Spinal cord (tissue), 10 donors: ENCODE measurements at places on chromosomes 2 and 18.
A peak's percentile ranks its signal among the peaks of the same experiment; 100 is the strongest.

DNA sequence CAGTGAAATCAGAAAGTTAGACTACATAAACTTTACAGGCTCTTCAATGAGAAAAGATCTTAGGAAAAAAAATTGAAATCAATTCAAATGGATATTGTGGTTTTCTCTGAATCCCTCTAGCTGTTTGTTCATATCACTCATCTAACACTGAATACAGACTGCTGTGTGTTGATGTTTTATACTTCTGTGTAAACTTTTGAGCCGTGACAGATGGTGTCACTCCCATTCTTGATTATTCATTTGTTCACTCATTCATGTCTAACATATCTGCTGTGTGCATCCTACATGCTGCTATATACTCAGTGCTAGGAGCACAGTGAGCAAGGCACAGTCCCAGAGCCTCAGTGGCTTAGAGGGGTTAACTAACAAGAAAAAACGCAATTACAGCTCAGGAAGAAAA is 12.6 kb downstream of the KLHL23 start:
- DNase-seq = no peak

- DNase-seq = no peak
Observed at GRCh38 chr2:205197468-205198139, 484.7 kb upstream of the NRP2 start.

- DNase-seq = no peak
Observed at GRCh38 chr2:101149241-101150192, 1.7 kb downstream of the TBC1D8 start.

DNA sequence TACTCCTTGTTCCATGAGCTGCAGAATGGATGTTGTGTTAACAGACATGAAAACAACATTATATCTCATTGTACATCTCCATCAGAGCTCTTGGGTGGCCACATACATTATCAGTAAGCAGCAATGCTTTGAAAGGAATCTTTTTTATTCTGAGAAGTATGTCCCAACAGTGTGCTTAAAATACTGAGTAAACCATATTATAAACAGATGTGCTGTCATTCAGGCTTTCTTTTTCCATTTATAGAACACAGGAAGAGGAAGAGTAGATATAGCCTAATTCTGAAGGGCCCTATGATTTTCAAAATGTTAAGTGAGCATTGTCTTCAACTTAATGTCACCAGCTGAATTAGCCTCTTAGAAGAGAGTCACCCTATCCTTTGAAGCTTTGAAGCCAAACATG is 44.3 kb upstream of the CABYR start:
- no peak for DNase-seq

GRCh38 chr2:3634596-3635121 is 23.3 kb upstream of the ALLC start:
- DNase-seq = no peak

DNA sequence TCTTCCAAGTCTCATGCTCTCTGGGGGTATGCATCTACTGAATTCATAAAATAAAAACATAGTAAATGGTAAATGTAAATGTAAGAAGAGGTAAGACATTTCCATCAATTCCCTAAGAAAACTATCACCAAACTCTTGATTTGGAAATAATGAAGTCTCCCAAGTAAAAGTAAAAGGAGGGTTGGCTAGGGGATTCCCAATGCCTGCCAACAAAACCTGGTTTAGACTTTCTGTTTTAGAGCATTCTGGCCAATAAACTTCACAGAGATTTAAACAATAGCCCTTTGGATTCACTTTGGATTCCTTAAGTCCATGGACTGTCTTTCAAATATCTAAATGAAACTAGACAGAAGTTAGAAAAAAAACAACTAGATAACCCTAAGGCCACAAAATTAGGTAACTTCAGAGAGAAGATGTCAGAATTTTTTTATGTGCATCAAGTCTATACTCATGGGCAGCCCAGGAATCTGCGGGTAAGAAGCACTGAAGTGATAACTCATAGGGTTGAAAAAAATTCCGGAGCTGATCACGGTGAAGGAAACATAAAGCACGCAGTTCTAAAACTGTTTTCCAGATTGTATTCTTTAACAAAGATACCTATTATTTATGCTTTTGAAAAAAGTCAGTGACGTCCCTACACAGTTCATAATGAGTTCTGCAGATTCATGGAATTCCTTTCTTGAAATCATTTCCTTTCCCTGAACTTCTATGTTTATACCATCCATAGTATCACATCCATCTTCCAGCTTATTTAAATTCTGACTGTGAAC is 263.6 kb downstream of the AFF3 start:
- DNase-seq = no peak

- DNase-seq = no peak
Observed at GRCh38 chr2:201260302-201260800, at the start of gene CASP8. Gene CASP8 (plus strand): TSS chr2:201260536. CDS start chr2:201266487, 5,951 bp downstream.

- DNase-seq = no peak
Observed at GRCh38 chr2:95377216-95378123, 25.0 kb upstream of the FAHD2A start.

GRCh38 chr2:220101980-220102379 is 474.6 kb downstream of the SLC4A3 start:
- DNase-seq = no peak

- no peak for DNase-seq
Observed at GRCh38 chr2:134899204-134899603, 19.4 kb upstream of the CCNT2 start.

GRCh38 chr2:231592636-231593145 is at the start of gene TEX44:
Gene TEX44 (plus strand): TSS chr2:231592864. CDS start chr2:231592952, 88 bp downstream.
- DNase-seq = no peak

DNA sequence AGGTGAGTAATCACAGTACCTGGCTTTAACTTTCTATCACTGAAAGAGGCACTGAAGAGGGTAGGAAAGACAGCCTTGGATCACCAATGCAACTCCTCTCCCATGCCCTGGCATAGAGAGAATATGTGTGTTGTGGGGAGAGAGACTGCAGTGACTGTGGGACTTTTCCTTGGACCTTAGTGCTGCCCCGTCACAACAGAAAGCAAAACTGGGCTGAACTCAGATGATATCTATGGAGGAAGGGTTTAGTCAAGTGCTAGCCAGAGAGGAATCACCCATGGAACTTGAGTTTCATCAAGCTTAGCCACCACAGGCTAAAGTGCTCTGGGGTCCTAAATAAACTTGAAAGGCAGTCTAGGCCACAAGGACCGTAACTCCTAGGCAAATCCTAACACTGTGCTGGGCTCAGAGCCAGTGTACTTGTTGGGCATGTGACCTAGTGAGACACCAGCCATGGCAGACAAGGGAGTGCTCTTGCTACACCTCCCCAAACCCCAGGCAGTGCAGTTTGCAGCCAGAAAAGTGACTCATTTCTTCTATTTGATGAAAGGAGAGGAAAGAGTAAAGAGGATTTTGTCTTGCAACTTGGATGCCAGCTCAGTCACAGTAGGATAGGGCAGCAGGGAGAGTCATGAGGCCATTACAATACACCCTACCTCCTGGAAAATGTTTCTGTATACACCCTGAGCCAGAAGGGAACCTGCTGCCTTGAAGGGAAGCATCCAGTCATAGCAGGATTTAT is 105.8 kb upstream of the SPOPL start:
- no peak for DNase-seq

- DNase-seq = no peak
Observed at GRCh38 chr2:187939180-187939579, 352.5 kb upstream of the GULP1 start.

- DNase-seq = no peak
Observed at GRCh38 chr2:17232776-17233556, 285.3 kb downstream of the RAD51AP2 start.

- DNase-seq = no peak
Observed at GRCh38 chr2:10342245-10342951, 39.7 kb downstream of the HPCAL1 start.

- no peak for DNase-seq
Observed at GRCh38 chr2:235658351-235659174, 164.7 kb downstream of the AGAP1 start.

DNA sequence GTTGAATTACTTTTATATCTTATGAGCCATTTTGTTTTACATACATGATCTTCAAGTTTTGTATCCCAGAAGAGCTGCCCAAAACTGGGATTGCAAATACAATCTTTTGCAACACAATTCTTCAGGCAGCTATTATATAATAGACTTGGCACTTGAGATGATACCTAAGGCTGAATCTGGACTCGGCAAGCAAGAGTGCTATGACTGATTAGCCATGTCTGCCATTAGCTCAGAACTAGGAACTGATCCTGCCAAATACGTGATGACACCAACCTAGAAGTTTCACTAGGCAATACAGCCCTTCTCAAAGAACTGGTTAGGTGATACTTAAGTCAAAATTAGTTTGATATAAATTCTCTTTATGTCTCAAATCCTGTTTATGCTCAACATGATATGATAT is 619.6 kb downstream of the CPS1 start:
- no peak for DNase-seq

DNA sequence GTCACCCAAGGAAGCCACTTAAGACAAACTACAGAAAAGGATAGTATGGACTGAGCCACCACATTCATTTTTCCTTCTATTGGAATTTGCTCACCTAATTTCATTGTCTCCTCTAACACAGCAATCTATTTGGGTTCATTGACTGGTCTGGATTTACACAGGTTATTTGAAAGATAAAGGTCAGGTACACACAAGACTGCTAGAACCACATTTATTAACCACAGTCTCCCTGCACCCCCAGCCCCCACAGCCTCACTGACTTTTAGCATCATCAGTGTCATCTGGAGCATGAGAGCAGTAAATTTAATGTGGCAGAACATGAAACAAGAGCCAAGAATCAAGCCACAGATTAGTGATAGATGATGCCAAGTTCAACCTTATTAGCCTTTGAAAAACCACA is 226.9 kb upstream of the GYPC start:
- peak; percentile 58 for DNase-seq

GRCh38 chr2:211401328-211401727 is 844.9 kb downstream of the CPS1 start:
- no peak for DNase-seq

DNA sequence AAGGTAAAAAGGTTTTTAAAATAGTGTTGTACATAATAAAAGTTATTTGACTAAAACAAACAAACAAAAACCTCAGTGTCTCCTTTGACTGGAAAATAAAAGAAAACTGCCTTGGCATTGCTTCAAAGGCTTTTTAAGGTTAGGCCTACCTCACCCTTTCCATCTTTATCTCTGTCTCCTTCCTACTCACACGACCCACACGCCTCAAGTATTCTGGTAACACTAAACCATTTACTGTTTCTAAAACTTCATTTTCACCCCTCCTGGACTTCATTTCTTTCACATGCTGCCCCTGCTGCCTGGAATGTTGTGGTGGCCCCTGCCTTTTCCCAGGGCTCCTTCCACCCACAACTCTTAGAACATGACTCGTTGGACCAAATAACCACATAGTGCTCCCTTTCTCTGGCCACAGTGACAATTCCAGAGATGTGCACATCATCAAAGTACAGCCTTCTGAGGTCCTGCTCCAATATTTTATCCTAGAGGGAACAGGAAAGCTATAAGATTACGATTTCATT is 54.0 kb downstream of the ERBB4 start:
- DNase-seq = no peak

DNA sequence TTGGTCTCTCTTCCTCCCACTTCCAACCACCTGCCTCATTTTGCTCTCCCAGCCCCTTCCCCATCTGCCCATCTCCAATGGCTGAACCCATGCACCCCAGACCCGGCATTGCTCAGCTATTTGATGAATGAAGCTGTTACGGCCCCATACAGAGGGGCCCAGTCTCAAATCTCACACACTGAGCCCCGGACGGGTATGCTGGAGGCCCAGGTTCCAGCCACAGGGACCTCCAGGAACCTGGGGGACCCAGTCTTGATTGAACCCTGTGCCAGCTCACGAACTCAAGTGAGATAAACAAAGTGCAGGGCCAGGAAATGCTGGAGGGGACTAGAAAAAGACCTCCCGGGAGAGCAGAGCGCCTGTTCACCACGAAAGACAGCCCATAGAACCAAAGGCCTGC is 63.4 kb upstream of the TEX51 start:
- DNase-seq = no peak

DNA sequence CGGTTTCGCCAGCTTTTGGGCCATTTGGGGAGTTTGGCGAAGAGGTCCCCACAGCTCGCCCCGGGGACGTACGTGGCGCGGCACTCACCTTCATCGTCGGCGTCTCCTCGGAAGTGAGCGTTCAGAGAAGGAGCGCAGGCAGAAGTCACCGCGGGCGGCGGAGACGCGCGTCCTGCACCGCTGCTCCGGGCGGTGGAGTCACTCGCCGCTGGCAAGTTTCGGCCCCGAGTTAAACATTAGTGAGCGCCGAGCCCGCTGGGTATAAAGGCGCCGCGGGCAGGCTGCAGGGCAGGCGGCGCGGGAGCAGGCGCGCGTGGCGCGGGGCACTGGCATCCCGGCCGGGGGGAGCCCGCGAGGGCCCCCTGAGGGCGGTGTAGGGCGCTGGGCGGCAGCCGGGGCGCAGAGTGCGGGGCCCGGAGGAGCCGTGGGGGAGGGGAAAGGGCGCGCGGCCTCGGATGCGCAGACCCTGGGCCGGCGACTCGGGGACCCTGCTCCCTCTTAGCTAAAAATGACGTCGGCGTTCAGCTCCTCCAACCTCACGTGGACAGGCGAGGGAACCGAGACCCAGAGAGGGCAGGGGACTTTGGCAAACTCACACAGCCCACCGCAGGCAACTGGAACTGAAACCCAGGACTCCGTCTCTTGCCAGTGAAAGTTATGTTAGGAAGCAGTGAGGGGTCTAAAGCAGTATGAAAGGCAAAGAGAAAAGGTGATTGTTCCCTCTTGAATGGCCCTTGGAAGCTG is at the start of gene DPP4:
TSS of gene DPP4 (minus strand) at position 328 of the 744 bp plus-strand sequence. CDS start at position 94, 234 bp downstream.
- no peak for DNase-seq

GRCh38 chr2:129741165-129741564 is 238.3 kb upstream of the RAB6C start:
- DNase-seq = no peak

DNA sequence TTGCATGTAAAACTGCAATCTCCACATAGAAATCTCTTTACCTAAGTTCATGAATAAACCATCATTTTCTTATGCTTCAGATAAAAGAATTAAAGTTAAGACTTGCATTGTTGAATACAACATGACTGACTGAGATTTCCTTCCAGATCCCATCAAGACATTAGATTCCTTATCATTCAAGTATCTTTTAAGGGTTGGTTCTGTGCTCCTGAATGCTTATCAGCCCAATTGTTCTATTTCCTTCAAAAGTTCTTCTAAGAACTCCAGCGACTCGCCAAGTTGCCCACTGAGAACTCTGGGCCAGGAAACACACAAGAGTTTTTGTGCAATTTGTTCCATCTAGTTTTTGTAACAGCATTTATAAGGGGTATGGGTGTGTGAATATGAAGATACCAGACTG is 120.3 kb downstream of the RBMS1 start:
- no peak for DNase-seq
